A549 treated with ZK216348 at 1 μM for 4 hours (cell line): ENCODE measurements at places on chromosomes 12 and 14. TPM values are rescaled to one million over a fixed set of nuclear protein-coding genes. Genes with fewer than 3 reads are reported as not detected.

Gene SLC6A12
- total RNA-seq: 0.50 to 1.5 TPM (median 0.55 TPM) in 5 replicates

Gene RPAP3
- 26.3 to 74.9 TPM (median 42.0 TPM) in 5 replicates for total RNA-seq

Gene PRB2
- total RNA-seq: not detected in 5 replicates

Gene LRIG3
- total RNA-seq: 3.9 to 5.5 TPM (median 5.0 TPM) in 5 replicates

Gene LAG3
- 0.79 to 2.2 TPM (median 1.6 TPM) in 5 replicates for total RNA-seq

Gene ZBTB1
- 18.3 to 23.8 TPM (median 20.7 TPM) in 5 replicates for total RNA-seq

Gene SLC25A21
- total RNA-seq: 0.34 to 2.3 TPM (median 0.75 TPM) in 5 replicates

Gene GPR84
- total RNA-seq: not detected in 5 replicates

Gene TPPP2
- not detected in 5 replicates for total RNA-seq

Gene BCL2L2
- total RNA-seq: 15.2 to 23.4 TPM (median 20.0 TPM) in 5 replicates

Gene KRT83
- total RNA-seq: 2.9 to 6.1 TPM (median 5.1 TPM) in 5 replicates

Gene MAP1LC3B2
- 0.91 to 1.7 TPM (median 1.1 TPM) in 5 replicates for total RNA-seq

Gene CCDC197
- not detected in 5 replicates for total RNA-seq

Gene NYNRIN
- total RNA-seq: 0.25 to 0.57 TPM (median 0.27 TPM) in 5 replicates

Gene TPH2
- 0.20 TPM in 1 of 5 replicates, not detected in the others for total RNA-seq

Gene YARS2
- total RNA-seq: 28.7 to 35.4 TPM (median 30.8 TPM) in 5 replicates

Gene TMTC2
- 0.91 to 1.6 TPM (median 1.2 TPM) in 5 replicates for total RNA-seq

Gene TMEM179
- 0.21 to 0.54 TPM (median 0.36 TPM) in 4 of 5 replicates, not detected in the other for total RNA-seq

Gene CCDC175
- total RNA-seq: not detected in 5 replicates

Gene CYP27B1
- 0.86 to 4.5 TPM (median 2.7 TPM) in 5 replicates for total RNA-seq

Gene TAS2R30
- total RNA-seq: not detected in 5 replicates

Gene VRTN
- not detected in 5 replicates for total RNA-seq

Gene FAM90A1
- total RNA-seq: 0.10 to 0.24 TPM (median 0.12 TPM) in 3 of 5 replicates, not detected in the others

Gene ETV6
- 3.7 to 4.4 TPM (median 4.2 TPM) in 5 replicates for total RNA-seq

Gene SMCO2
- total RNA-seq: 0.18 to 0.36 TPM in 2 of 5 replicates, not detected in the others

Gene ALG10B
- 2.8 to 6.6 TPM (median 5.8 TPM) in 5 replicates for total RNA-seq

Gene STAC3
- total RNA-seq: 0.17 to 0.68 TPM (median 0.36 TPM) in 5 replicates

Gene KCNC2
- total RNA-seq: not detected in 5 replicates

Gene ACOT6
- total RNA-seq: not detected in 5 replicates

Gene CLEC4E
- 0.11 to 0.68 TPM (median 0.26 TPM) in 3 of 5 replicates, not detected in the others for total RNA-seq

Gene TMEM233
- total RNA-seq: not detected in 5 replicates

Gene ARID4A
- total RNA-seq: 4.5 to 8.6 TPM (median 5.8 TPM) in 5 replicates

Gene CDH24
- 2.0 to 5.3 TPM (median 5.0 TPM) in 5 replicates for total RNA-seq

Gene GPRC5D
- not detected in 5 replicates for total RNA-seq

Gene VASH1
- 3.4 to 5.1 TPM (median 3.7 TPM) in 5 replicates for total RNA-seq

Gene MAP4K5
- total RNA-seq: 28.1 to 46.1 TPM (median 36.6 TPM) in 5 replicates

Gene CNOT2
- 32.3 to 45.2 TPM (median 36.2 TPM) in 5 replicates for total RNA-seq
